ENCODE measurements at places on chromosomes 16 and 17. TPM values are rescaled to one million over a fixed set of nuclear protein-coding genes. Genes with fewer than 3 reads are reported as not detected.

DNA sequence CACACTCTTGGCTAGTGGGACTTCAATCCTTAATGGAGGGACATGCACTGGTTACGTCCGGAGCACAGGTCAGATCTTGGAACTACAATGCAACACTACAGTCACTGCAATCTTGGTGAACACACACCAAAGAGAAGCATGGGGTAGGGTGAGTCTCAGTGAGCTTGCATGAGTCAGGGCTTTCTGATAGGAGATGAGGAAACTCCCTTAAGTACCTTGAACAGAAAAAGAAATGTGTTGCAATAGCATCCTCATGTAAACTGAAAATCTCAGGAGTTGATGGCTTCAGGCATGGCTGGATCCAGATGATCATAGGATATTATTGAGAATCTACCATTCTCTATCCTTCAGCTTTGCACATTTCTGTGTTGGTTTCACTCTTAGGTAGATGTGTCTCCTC lies 54.1 kb downstream of the CES1 start:
- no peaks in the 10 kb centered on the region for H3K4me1 ChIP-seq
- no peaks in the 10 kb centered on the region for H3K27me3 ChIP-seq
- DNase-seq = no peak

DNA sequence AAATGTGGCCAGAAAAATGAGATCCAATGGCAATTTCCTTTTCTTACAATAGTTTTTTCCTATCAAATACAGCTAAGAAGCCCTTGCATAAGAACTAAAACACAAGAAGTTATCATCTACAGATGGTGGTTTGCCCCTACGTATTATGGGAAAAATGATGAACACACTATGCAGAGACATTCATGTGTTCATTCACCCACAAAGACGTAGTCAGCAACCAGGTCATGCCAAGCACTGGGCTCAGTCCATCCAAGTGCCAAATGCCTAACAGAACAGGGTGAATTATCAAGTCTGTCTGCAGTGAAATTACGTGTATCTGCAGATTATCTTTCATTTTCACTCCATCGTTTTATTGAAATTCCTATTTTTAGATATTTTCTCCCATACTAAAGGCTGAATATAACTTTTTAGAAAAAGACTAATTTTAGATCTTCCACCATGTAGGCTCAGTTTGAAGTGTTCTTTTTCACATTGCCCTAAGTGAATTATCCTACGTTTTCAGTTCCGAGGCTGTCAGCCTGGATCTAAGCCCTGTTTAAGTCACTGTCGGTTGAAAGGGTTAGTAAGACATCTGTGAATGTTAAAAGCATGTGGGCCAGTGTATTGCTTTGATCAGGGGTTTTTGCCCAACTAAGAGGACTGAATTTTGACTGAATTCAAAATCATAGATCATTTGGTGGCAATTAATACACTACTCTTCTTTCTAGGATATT lies 78.1 kb upstream of the DHX40 start:
- H3K27me3 ChIP-seq = peaks cover 3% of the 10 kb centered on the region
- H3K4me1 ChIP-seq = no peaks in the 10 kb centered on the region
- H3K4me3 ChIP-seq = no peak overlapping the region
- no peak overlapping the region for H3K27ac ChIP-seq
- no peaks in the 10 kb centered on the region for H3K36me3 ChIP-seq

Gene KRTAP2-2
- total RNA-seq = not detected

Gene C16orf96
- total RNA-seq = not detected

Gene TLCD2
- 2.1 TPM for total RNA-seq

Gene IRX3
- total RNA-seq = not detected

Gene FBXO39
- total RNA-seq = 0.20 TPM

GRCh38 chr16:13269359-13269758 lies 368.0 kb downstream of the SHISA9 start:
- H3K27me3 ChIP-seq = no peaks in the 10 kb centered on the region
- DNase-seq = no peak
- H3K4me1 ChIP-seq = no peaks in the 10 kb centered on the region
- no peaks in the 10 kb centered on the region for H3K36me3 ChIP-seq
- no peak overlapping the region for H3K4me3 ChIP-seq

Gene PTGES3L
- not detected for total RNA-seq

GRCh38 chr16:49776085-49776595 lies 79.8 kb downstream of the ZNF423 start:
- no peaks in the 10 kb centered on the region for H3K36me3 ChIP-seq
- no peak overlapping the region for H3K27ac ChIP-seq
- H3K4me1 ChIP-seq = peaks cover 2% of the 10 kb centered on the region
- no peaks in the 10 kb centered on the region for H3K27me3 ChIP-seq
- no peak overlapping the region for H3K4me3 ChIP-seq

DNA sequence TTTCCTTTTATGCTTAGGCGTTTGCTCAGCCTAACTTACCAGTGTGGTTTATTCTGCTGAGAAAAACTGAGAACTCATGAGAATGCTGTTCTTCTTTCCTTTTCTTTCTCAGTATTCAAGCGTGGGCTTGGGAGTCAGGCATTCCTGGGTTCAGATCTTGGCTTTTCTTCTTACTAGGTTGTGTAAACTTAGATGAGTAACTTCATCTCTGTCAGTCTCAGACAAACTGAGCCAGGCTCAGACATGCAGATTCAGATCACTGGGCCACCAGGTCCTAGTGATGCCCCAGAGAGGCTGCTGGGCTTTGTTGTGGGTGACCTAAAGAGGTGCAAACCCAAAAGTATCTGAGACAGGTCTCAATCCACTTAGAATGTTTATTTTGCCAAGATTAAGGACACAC lies 95.8 kb upstream of the MPHOSPH6 start:
- no peaks in the 10 kb centered on the region for H3K36me3 ChIP-seq
- H3K27me3 ChIP-seq = peaks cover 4% of the 10 kb centered on the region
- no peaks in the 10 kb centered on the region for H3K4me1 ChIP-seq

Gene ZSCAN10
- not detected for total RNA-seq
